ENCODE measurements at places on chromosomes 7 and 10.

DNA sequence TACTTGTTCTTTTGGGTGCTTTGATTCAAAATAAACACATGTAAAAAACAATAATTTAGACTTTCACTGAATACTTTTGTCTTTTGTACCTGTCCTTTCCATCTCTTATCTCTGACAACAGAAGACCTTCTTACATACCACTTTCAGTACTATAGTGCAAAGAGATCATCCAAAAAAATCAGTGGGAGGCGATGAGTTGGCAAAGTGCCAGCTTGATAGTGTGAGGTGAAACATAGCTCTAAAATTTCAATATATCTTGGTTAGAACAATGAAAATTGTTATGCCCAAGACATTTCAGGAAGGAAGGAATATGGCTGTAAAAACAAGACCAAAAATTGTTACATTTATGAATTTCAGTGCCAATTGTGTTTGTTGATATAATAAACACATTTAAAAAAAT lies 390.2 kb upstream of the COBL start:
- DNase-seq = no peak

- DNase-seq = no peak
Observed at GRCh38 chr7:45268013-45268412, 110.4 kb downstream of the RAMP3 start.

DNA sequence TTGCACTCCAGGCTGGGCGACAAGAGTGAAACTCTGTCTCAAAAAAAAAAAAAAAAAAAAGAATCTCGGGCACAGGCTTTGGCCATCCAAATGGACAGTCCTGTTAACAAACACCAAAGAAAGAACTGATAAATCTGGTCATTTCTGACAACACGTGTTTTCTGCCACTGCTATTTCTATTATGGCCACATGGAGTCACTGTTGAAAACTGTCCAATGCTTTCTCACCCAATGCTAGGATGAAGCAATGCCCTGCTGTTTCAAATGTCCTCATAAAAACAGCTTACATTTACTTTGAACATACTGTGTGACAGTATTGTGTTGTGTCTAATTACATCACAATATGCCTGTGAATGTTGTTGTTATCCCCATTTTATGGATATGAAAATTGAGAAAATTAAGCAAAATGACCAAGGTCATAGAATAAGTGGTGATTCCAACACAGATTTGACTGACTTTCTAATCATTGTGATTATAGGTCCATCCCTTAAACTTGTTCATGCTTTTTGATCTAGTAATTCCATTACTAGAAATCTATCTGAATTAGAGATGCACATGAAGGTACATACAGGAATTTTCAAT lies 19.9 kb upstream of the MAP3K8 start:
- DNase-seq = no peak

GRCh38 chr10:21385536-21385935 lies 139.9 kb downstream of the SKIDA1 start:
- DNase-seq = no peak

GRCh38 chr10:12723220-12723619 lies 278.3 kb downstream of the CCDC3 start:
- DNase-seq = no peak

DNA sequence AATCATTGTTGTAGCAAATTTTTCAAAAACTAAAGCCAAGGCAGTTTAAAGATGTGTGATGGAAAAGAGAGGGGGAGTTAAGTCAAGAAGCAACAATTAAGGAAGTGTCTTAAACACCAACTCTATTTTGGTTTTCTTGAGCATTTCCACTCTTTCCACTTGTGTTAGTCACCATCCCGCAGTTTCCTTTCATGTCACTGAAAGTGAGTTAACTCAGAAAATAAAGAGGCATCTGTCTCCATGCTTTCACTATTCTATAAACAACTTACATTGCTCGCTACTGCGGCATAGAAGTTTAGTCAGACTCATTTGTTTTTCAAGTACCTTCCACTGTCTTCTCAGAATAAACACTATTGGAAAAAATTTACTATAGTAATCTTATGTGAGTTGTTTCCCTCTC lies 284.9 kb upstream of the SEMA3D start:
- DNase-seq = no peak

- DNase-seq = no peak
Observed at GRCh38 chr7:44172803-44173424, 16.3 kb downstream of the GCK start.

DNA sequence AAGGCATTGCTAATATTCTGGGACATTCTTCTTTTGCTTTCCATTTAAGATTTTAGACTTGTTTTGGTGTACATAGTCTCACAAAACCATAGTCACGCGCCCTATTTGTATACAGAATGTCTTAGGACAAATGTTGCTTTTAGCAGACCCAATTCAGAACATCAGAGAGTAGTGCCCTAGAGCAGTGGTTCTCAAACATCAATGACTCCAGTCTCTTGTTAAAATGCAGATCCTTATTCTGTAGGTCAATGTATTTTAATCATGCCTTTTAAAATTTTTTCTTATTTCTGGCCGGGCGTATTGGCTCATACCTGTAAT lies 127.4 kb upstream of the EFCAB10 start:
- no peak for DNase-seq

GRCh38 chr7:143451122-143451521 lies 7.9 kb downstream of the TAS2R60 start:
- no peak for DNase-seq

- DNase-seq = peak; percentile 64
Observed at GRCh38 chr10:4981722-4982471, 18.7 kb downstream of the AKR1C1 start.

DNA sequence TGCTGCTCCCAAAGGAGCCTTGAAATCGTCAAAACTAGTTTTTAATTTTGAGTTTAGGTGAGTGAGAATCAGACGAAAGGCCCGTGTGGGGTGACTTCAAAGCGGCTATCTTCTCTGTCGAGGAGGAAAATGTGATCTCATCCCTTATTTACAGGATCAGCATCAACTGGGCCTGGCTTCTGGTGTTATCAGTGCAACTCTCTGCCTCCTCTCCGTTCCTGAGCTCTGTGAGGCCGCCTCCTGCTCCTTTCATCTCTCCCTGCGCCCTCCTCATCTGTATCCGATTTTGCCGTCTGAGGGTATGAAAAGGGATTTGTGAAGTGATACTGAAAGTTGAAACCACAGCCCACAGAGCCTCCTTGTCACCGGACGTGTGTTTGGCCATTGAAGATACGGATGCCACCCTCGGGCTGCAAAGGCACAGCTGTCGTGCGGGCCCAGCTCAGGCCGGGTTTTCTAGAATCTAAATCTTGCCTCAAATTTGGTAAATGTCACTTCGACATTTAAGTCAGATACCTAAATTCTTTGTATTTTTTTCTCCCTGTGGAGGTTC lies 408.7 kb upstream of the ADARB2 start:
- no peak for DNase-seq

- peak; percentile 10 for DNase-seq
Observed at GRCh38 chr10:126459032-126459831, 71.0 kb upstream of the ADAM12 start.

DNA sequence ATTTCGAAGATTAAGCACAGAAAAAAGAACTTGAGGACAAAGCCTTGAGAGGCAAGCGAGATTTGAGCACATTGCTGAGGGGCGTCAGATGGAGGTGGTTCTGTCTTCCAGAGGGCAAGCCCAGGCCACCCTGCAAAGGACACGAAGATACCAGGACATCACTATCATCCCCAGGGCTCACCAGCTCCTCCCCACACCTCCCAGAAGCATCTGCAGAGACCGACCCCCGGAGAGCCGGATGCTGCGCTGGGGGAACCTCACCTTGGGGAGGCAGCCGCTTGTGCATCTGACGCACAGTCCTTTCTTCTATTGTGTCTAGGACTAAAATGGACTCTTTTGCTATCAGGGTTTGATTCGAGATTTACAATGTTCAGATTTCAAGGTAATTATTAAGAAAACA lies 259.7 kb downstream of the DNAJB6 start:
- DNase-seq = no peak

GRCh38 chr10:131876017-131876416 lies 24.8 kb upstream of the PPP2R2D start:
- peak; percentile 26 for DNase-seq

GRCh38 chr10:110648692-110649346 lies 4.7 kb downstream of the RBM20 start:
- DNase-seq = no peak

DNA sequence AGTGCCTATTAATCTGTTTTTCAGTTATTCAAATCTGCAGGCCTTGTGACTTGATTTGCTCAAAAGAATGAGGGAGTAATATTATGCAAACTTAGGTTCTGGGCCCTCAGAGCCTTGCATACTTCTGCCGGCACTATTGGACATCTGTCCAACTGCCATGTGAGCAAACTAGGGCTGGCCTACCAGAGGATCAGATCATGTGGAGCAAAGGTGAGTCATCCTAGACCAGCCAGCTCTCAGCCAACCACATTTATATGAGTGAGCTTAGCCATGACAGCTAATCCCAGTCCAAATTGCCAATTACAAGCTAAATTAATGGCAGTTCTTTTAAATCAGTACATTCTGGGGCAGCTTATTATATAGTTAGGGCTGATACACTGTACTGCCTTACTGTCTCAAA lies 69.6 kb downstream of the SDHAF3 start:
- DNase-seq = no peak

DNA sequence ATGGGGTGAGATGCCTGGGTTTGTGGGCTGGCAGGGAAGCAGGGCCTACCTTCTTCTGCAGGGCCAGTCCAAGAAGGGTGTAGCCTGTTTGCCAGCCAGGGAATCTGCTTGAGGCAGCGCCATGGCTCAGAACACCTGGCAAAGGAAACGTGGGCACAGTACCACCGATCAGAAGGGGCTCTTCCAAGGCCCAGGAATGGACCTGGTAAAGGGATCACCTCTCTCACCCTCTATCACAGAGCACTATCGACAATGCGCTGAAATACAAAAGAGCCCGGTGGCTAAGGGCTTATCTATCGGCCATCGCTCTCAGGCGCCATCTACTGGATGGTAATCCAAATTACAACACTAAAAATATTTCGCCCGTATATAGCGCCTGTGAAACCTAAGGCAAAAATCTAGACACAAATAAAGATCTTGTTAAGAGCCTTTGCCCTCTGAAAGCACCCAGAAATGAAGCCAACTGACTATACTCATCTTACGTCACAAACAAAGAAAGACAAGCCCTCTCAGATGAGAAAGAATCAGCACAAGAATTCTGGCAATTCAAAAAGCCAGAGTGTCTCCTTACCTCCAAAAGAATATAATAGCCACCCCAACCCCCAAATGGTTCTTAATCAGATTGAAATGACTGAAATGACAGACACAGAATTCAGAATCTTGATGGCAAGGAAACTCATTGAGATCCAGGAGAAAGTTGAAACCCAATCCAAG lies 217.8 kb upstream of the HPS1 start:
- peak; percentile 69 for DNase-seq

DNA sequence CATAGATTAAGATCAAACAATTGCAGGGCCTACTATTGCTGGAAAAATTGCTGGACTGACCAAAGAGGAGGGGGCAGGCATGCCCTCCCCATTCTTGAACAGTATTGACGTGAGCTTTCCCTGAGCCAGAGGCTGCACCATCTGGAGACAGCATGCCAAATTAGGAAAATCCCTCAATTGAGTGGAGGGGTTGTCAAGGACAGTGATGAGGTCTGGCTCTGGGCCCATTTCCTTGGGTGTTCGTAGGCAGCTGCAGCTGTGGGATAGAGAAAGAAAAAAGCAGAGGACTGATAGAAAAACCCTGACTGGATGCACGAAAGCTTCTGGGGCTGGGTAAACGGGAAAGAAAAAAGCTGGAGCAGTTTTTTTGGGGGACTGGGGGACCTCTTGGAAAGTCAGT lies 22.8 kb upstream of the ORC5 start:
- no peak for DNase-seq

- DNase-seq = no peak
Observed at GRCh38 chr7:31550432-31550831, 36.5 kb downstream of the ITPRID1 start.

GRCh38 chr10:30463944-30464451 lies 30.0 kb downstream of the MAP3K8 start:
- DNase-seq = no peak

DNA sequence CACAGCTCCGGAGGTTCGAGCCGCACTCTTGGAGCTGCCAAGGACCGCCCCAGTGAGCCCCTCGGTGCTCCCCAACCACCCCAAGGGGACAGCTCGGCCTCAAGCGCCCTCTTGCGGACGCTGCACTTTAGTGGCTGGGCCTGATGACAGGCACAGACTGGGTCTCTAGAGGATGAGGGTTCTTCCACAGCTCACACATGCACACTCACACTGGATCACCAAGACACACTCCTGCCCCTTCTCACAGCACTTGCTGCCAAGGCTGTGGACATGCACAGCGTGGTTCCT lies 2.1 kb downstream of the RET start:
- peak; percentile 43 for DNase-seq

DNA sequence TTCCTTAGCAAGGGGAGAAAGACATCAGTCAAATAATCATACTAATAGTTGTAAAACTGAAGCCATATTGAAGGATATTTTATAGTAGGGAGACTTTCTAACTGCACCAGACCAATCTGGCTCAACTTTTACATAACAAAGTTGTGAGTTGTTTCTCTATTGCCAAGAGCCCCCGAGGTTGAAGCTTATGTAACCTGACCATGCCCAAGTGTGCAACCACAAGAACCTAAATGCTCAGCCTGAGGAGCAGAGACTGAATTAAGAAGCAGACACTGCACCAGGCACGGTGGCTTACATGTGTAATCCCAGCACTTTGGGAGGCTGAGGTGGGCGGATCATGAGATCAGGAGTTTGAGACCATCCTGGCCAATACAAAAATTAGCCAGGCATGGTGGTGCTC lies 77.3 kb upstream of the ARMC3 start:
- DNase-seq = no peak

- peak; percentile 30 for DNase-seq
Observed at GRCh38 chr10:63166742-63167258, 33.7 kb downstream of the NRBF2 start.

DNA sequence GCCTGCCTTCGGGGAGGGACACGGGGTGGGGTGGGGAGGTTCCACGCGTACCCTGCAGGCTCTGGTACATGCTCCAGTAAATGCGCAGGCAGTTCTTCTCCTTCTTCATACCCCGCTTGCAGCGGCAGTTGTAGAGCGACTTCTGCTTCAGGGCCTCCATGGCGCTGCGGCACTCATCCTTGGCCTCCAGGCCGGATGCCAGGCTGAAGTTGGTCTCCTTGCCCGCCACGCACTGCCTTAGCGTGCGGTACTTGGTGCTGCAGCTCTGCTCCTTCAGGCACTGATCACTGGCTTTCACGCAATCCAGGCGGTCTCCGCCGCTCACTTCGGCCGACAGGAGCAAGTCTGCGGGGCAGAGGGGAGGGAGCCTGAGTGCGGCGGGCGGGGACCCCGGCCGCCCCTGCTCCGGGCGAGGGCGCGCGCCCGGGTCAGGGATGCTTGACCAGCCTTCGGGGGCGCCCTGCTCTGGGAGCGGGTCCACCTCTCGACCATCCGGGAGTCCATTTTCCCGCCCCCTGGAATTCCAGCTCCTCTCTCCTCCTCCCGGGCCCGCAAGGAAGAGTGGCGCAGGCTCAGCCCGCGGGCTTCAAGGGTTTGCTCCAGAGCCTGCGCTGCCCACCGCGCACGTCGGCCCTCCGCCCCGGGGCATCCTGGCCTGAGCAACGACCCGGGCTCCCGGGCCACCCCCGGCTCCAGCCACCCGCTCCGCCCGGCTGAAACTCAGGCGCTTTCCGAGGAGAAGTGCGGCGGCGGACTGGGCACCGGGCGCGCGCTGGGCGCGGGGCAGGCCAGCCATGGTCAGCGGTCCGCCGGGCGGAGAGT lies 2.0 kb downstream of the GFRA1 start:
- DNase-seq = peak; percentile 42

- DNase-seq = peak; percentile 1
Observed at GRCh38 chr10:118957966-118958365, 71.5 kb upstream of the NANOS1 start.

GRCh38 chr7:7176406-7177043 lies 5.8 kb upstream of the C1GALT1 start:
- DNase-seq = no peak

GRCh38 chr10:117936566-117936965 lies 110.2 kb downstream of the RAB11FIP2 start:
- no peak for DNase-seq
